ENCODE measurements at places on chromosomes 7 and 10.

GRCh38 chr10:66786709-66787108 is 139.1 kb upstream of the LRRTM3 start:
- DNase-seq = no peak

DNA sequence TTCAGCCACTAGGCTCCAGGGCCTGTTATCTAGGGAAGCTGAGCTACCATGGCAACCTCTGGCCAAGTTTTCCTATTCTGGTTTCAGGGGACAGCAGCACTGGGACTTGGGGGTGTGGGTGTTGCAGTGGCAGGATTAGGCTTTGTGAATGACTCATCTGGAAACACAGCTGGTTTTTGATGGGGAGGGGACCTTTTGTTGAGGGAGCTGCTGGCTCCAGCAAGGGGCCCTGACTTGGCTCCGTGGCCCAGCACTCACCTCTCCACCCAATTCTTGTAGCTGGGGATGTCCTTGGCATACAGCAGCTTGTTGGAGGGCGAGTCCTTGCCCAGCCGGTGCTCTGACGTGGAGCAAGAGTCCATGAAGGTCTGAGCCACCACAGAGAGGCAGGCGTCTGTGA is 435.9 kb downstream of the PLXNA4 start:
- no peak for DNase-seq

DNA sequence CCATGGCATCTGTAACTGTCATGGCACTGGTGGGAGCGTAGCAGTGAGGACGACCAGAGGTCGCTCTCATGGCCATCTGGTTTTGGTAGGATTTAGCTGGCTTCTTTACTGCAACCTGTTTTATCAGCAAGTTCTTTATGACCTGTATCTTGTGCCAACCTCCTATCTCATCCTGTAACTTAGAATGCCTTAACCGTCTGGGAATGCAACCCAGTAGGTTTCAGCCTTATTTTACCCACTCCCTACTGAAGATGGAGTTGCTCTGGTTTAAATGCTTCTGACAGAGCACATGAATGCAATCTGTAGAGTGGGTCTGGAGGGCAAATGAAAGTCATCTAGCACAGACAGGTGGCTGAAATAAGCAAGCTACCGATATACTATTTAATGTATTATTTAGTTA is 55.3 kb upstream of the OPN4 start:
- DNase-seq = no peak

GRCh38 chr10:78777466-78777865 is 291.3 kb upstream of the ZMIZ1 start:
- DNase-seq = no peak

DNA sequence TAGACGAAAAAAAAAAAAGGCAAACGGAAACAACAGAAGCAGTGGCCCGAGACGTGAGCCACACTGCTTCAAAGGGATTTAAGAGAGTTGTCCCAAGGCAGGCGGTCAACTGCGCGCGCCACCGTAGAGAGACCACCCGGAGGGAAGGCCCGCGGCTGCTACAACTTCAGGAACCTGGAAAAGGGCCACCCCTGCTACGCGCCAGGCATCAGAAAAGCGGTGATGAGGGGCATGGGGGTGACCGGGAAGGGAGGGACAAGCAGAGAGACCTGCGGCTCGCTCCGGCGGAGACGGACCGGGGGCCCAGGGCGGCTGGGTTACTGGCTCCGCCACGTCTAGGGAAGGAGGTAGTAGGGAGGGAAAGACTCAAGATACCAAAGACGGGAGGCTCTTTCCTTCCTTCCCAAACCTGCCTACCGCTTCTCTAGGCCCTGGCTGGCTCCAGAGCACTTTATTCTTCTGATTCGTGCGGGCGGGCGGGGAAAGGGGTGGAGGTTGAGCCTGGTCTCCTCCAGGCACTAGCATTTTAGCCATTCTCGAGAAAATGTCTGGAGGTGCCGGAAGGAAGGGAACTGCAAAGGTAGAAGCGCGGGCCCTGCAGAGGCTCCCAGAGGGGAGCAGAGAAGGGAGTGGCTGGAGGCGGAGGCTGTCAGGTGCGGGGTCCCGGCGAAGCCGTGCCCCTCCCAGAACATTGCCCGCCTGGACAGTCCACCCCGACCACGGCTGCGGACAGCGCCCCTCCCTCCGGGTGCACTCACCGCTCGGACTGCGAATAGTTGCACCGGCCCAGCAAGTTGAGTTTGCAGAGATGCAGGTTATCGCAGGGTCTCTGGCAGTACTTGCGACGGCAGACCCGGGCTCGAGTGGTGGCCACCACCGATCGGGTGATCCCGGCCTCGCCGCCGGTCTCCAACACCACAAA is 993 bp downstream of the ZC3HAV1 start:
- DNase-seq = no peak

DNA sequence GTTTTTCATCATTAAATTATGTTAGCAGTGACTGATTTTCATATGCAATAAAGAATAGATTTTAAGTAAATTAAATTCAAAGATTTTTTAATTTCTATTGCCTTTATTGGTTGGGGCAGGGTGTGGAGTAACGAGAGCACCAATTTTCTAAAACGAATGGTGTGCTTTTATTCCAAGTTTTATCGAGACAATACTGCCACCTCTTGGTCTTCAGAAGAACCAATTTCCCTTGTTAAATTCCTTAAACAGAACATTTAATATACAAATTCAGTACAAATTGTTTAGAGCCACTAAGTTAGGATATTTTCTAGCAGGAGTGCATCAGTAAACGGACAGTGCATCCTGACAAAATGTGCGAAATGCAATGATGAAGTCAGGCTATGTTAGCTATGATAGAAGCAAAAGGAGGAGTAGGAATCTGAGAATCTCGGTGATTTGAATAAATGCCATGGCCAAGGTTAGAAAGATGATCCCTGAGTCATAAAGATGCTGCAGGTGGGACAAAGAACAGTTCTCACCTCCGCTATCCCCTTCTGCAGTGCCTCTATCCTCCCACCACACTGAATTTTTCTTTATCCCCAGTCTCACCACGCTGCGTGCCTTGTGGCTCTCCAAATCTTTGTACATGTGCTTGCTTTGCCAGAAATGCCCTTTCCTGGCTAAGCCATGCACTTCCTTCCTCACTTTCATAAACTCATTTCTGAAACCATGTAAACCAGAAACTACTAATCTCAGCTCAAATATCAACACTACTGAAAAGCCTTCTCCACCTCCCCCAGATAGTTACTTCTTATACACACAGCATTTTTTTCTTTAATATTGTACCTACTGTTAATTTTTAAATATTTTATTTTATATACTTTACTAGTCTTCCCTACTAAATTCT is 31.9 kb upstream of the AGBL3 start:
- DNase-seq = no peak
